ENCODE measurements at places on chromosomes 4 and X. TPM values are rescaled to one million over a fixed set of nuclear protein-coding genes. Genes with fewer than 3 reads are reported as not detected.

DNA sequence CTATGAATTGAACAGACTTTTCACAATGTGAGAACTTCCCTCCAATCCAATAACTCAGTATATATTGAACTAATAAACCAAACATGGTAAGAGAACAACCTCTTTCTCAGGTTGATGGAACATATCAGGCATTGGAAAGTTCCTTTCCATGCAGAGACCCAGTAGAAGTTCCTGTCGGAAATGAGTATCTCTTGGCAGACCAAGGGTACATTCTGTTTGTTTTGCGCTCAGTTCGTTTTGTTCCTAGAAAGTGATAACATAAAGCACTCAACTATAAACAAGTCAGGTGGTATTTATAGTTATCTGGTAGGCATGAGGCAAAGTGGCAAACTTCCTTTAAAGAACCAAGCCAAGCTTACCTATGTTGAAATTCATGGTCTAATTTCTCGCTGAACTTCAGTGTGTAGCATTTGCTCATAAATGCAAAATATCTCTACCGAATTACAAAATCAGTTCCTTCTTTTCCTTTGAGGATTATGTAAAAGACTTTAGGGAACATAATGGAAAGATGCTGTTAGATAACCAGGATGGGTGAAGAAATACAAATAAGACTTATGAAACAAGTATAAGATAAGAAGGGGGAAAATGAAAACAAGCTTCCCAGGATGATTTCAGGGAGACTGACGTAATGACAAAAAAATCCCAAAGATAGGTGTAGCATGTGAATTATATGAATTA is 120.3 kb downstream of the ARHGAP24 start:
- no peak for DNase-seq
- no peaks in the 10 kb centered on the region for H3K36me3 ChIP-seq
- no peak overlapping the region for H3K4me3 ChIP-seq
- H3K27ac ChIP-seq: no peak overlapping the region

- no peaks in the 10 kb centered on the region for H3K4me1 ChIP-seq
- no peak for DNase-seq
- H3K36me3 ChIP-seq: no peaks in the 10 kb centered on the region
- no peak overlapping the region for H3K4me3 ChIP-seq
- no peak overlapping the region for H3K27ac ChIP-seq
Measured at GRCh38 chrX:47327902-47328301, 42.5 kb upstream of the ZNF157 start.

LRCH2 gene
- total RNA-seq: 7.3 TPM

BEX4 gene
- 49.8 TPM for total RNA-seq

DNA sequence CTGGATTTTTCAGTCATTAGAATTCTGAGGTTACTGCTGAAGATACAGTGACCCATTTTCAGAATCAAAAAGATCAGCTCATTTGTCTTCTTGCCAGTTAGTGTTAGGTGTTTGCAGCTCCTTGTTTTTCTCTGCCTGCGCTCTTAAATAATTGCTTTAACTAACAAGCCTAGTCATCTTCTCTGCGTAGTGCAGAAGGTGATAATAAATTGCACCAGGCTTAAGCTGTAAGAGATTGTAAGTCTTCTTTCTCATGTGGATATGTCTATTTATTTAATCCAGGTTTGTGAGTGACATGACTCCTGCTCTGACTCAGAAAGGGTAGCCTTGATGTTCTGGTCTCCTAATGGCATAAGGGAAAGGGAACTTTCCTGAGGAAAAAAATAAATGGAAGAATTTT is 167.2 kb downstream of the CEP135 start:
- H3K4me3 ChIP-seq: no peak overlapping the region
- H3K36me3 ChIP-seq: no peaks in the 10 kb centered on the region
- no peaks in the 10 kb centered on the region for H3K27me3 ChIP-seq
- H3K27ac ChIP-seq: no peak overlapping the region
- peaks cover 5% of the 10 kb centered on the region for H3K4me1 ChIP-seq
- no peak for DNase-seq

DNA sequence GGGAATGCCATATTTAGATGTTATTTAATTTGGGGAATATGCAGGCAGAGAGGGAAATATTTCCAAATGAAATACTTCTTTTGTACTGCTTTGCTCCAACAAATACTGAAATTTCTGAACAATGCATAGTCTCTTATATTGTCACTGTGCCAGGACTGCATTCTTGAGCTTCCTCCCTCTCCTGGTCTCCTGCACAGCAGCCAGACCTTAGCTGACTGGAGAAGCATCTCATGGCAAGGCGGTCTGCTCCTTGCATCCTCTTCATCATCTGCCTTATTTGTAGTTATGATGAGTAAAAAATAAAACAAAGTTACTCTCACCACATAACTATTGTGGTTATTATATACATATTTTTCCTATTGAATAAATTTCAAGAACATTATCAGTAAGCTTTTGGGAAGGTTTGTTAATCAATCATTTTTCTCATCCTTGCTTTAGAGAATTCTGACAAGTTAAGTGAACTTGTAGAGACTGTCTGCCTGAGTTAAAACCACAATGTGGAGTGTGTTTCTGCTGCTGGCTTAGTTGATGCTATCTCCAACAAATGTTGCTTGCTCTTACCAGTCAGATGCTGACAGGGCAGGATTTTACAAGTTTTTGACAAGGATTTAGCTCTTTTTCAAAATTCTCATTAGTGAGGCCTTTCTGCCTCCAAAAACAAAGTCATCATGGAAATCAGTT is 153.6 kb downstream of the SOWAHB start:
- H3K4me3 ChIP-seq: no peak overlapping the region
- DNase-seq: no peak
- H3K4me1 ChIP-seq: no peaks in the 10 kb centered on the region
- no peak overlapping the region for H3K27ac ChIP-seq
- H3K36me3 ChIP-seq: no peaks in the 10 kb centered on the region

GRCh38 chrX:15663439-15663838 is 1.2 kb downstream of the CLTRN start:
- DNase-seq: no peak
- H3K27ac ChIP-seq: no peak overlapping the region
- no peaks in the 10 kb centered on the region for H3K36me3 ChIP-seq
- H3K4me3 ChIP-seq: no peak overlapping the region
- H3K4me1 ChIP-seq: no peaks in the 10 kb centered on the region

DNA sequence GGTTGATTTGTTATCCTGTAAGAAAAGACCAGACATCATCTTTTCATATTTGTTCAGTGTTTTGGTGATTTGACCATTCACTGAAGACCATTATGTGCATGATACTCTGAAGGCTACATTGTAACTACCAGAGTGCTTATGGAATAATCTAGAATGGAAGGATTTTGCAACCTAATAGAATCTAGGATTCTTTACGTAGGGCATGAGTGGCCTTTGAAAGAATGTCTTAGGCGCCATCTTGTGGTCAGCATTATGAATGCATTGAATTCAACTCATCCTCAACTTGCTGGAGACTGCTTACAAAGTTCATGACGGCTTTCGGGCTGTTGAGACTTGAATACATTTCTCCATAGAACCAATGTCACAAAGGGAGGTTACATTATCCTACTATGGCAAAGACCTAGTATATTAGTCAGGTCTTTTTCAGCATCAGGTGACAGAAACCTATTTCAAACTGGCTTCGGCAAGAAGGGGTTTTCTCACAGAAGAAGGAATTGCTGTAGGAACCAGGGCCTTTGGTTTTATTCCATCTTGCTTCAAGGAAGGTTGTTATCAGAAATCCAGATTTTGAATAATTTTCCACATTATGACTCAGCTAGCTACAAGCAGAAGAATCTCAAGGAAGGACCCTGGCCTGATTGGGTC is 104.1 kb downstream of the GPAT3 start:
- H3K4me1 ChIP-seq: no peaks in the 10 kb centered on the region
- H3K4me3 ChIP-seq: no peak overlapping the region
- DNase-seq: peak; percentile 60
- no peak overlapping the region for H3K27ac ChIP-seq

MAOA gene
- 93.0 TPM for total RNA-seq

NPY2R gene
- total RNA-seq: 0.14 TPM

DNA sequence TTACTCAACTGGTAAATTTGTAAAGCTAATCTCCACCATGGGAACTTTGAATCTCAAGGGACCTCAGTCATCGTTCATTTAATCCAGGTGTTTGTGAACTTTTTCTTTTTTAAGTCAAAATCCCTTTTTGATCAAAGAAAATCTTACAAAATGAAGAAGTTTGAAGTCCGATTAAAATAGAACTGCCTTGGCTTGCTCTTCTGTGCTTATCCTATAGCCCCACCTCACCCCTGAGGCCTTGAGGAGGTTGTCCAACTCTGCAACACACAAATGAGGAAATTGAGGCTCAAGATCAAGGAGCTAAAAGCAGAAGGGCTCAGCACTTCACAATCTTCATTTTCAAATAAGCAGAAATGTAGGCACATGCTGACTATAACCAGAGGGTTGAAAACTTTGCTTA is 240.3 kb upstream of the SFRP2 start:
- no peaks in the 10 kb centered on the region for H3K4me1 ChIP-seq
- no peak overlapping the region for H3K4me3 ChIP-seq
- no peaks in the 10 kb centered on the region for H3K27me3 ChIP-seq
- H3K27ac ChIP-seq: no peak overlapping the region
- H3K36me3 ChIP-seq: no peaks in the 10 kb centered on the region

- H3K4me1 ChIP-seq: no peaks in the 10 kb centered on the region
- DNase-seq: no peak
- H3K27ac ChIP-seq: no peak overlapping the region
- H3K27me3 ChIP-seq: no peaks in the 10 kb centered on the region
Measured at GRCh38 chrX:96835660-96836289, 47.9 kb upstream of the RPA4 start.

- H3K4me1 ChIP-seq: peaks cover 17% of the 10 kb centered on the region
- DNase-seq: no peak
- H3K36me3 ChIP-seq: no peaks in the 10 kb centered on the region
- H3K4me3 ChIP-seq: no peak overlapping the region
- peak overlapping the region; percentile 3 for H3K27ac ChIP-seq
- no peaks in the 10 kb centered on the region for H3K27me3 ChIP-seq
Measured at GRCh38 chr4:140254651-140255299, 100.8 kb upstream of the MAML3 start.

DNA sequence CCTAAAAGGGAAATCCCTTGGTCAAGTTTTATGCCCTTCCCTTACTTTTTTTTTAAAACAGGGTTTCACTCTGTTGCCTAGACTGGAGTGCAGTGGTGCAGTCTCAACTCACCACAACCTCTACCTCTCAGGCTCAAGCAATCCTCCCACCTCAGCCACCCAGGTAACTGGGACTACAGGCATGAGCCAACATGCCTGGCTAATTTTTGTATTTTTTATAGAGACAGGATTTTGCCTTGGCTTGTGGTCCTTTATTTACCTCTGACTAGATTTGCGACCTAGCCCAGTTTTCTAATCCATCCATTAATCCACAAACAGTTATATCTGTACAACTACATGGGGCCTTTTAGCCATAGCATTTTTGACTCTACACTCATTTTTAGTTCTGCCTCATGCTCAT is 23.7 kb downstream of the CDS1 start:
- H3K4me3 ChIP-seq: no peak overlapping the region
- no peak for DNase-seq
- no peaks in the 10 kb centered on the region for H3K36me3 ChIP-seq

DNA sequence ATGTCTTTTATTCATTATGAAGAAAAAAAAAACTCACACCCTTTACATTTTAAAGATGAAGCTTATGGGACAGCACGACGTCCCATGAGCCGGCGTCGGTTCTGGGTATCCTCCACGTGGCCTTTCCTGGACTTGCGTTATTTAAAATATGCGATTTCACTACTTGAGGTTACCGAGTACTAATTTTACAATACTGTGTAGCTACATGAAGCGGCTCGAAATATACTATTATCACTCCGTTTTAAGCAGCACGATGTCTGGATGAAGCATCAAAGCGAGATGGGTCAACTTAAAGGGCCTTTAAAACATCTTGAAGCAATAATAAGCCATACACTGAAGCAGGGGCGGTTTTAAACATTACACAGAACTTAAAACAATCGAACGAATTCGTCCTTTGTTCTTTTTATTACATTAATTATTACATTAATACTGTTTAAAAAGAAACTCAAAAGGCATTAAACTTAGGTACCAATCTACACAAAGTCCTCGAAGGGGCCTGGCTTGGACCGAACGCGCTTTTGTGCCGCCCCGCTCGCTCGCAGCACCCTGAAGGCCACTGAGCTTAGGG is 1.4 kb upstream of the KLF3 start:
- no peaks in the 10 kb centered on the region for H3K36me3 ChIP-seq
- no peak for DNase-seq
- peaks cover 21% of the 10 kb centered on the region for H3K4me1 ChIP-seq
- no peaks in the 10 kb centered on the region for H3K27me3 ChIP-seq
- H3K4me3 ChIP-seq: peak overlapping the region; percentile 7

DNA sequence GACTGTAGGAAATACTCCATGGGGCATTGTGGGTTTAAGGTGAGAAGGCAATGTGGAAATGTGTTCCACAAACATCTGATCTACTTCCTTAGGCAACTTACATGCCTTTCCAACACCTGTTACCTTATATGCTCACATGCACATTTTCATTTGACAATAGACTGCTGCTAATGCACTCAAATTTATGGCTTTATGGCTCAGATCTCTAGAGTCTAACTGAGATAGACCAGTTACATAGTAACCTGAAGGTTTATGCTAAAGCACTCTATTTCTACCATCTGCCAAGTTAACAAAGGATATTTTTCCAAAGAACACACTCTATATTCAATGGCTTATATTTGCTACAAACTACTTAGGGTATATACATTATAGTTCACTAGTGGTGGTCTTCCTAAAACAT is 969.0 kb downstream of the TECRL start:
- no peaks in the 10 kb centered on the region for H3K36me3 ChIP-seq
- no peak for DNase-seq
- no peaks in the 10 kb centered on the region for H3K27me3 ChIP-seq
- H3K4me3 ChIP-seq: no peak overlapping the region

- H3K27ac ChIP-seq: peak overlapping the region; percentile 50
- no peaks in the 10 kb centered on the region for H3K27me3 ChIP-seq
Measured at GRCh38 chr4:56981795-56982201, 3.1 kb downstream of the POLR2B start.

PHEX gene
- total RNA-seq: 0.15 TPM

GRCh38 chr4:13544606-13545393 is 492 bp upstream of the NKX3-2 start:
- H3K4me3 ChIP-seq: peak overlapping the region; percentile 65
- peaks cover 91% of the 10 kb centered on the region for H3K27me3 ChIP-seq
- no peak overlapping the region for H3K27ac ChIP-seq

SHROOM4 gene
- 7.2 TPM for total RNA-seq

DMRTC1B gene
- total RNA-seq: not detected

DNA sequence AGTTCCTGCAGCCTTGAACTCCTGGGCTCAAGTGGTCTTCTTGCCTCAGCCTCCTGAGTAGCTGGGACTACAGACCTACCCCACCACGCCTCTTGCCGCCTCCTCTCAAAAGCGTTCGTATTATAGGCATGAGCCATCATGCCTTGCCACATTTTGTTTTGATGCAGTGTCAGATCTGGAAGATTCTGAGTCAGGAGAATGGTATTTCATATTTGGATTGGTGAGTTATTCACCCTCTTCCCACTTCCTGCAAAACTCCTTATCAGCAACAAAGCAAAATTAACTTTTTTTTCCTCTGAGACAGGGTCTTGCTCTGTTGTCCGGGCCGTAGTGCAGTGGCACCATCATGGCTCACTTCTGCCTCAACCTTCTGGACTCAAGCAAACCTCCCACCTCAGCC is 29.6 kb downstream of the REST start:
- no peaks in the 10 kb centered on the region for H3K4me1 ChIP-seq
- H3K36me3 ChIP-seq: no peaks in the 10 kb centered on the region
- no peak overlapping the region for H3K27ac ChIP-seq
- DNase-seq: no peak

All from adrenal gland (tissue), 19 donors.